ENCODE measurements at places on chromosomes 13 and 19.

- no peak for DNase-seq
Observed at GRCh38 chr13:48944221-48944620, 31.5 kb upstream of the FNDC3A start.

DNA sequence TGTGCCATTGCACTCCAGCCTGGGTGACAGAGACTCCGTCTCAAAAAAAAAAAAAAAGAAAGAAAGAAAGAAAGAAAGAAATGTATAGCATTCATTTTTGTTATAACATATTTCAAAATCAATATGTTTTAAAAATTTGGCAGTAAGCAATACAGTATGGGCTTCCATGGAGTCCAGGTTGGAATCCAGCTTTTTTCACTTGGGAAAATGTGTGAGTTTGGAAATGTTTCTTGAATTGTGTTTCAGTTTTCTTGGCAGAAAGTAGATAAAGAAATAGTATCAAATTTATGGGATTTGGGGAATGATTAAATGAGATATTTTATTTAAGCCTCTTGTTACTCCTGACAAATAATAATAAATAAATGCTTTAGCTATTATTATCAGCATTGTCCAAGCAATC lies 225.6 kb downstream of the PCDH9 start:
- no peak for DNase-seq

- no peak for DNase-seq
Observed at GRCh38 chr19:54918499-54918898, 12.6 kb downstream of the NCR1 start.

DNA sequence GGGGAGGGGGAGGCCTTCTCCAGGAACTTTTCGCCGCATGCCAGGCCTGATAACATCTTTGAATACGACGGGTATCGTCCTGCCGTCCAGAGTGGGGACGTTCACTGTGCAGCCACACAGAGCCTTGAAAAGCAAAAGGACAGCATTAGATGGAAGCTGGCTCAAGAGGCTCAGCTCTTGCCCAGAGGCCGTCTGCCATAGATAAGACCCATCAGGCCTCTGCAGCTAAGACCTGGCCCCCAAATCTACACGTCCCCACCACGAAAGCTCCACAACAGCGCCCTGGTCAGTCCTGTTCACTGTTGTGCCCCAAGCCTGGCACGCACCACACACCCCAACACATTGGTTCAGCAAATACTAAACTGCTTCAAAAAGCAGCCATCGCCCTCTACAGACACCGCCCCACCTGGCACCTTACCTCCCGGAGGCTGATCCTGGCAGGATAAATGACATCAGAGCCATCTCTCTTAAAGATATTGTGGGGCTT lies 2.1 kb downstream of the DNAJB1 start:
- DNase-seq, result no peak

GRCh38 chr13:31131470-31131961 lies 30.2 kb downstream of the HSPH1 start:
- DNase-seq, result no peak
